ENCODE measurements at places on chromosomes 12 and 14.

GRCh38 chr14:92215579-92215978, 93.8 kb downstream of the CPSF2 start:
- H3K27ac ChIP-seq, result no peak overlapping the region
- H3K4me1 ChIP-seq, result no peaks in the 10 kb centered on the region

- H3K36me3 ChIP-seq, result no peaks in the 10 kb centered on the region
- no peaks in the 10 kb centered on the region for H3K4me1 ChIP-seq
- no peak overlapping the region for H3K4me3 ChIP-seq
These were observed 18.2 kb downstream of the ANKRD9 start for GRCh38 chr14:102491366-102491765.

DNA sequence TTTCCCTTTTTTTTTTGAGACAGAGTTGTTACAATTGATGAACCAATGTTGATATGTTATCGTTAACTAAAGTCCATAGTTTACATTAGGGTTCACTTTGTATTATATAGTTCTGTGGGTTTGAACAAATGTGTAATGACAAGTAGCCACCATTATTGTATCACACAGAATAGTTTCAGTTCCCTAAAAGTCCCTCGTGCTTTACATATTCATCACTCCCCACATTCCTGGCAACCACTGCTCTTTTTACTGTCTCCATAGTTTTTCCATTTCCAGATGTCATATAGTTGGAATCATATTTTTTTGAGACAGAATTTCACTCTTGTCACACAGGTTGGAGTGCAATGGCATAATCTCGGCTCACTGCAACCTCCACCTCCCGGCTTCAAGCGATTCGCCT, 12.5 kb downstream of the HSD17B6 start:
- H3K4me1 ChIP-seq, result no peaks in the 10 kb centered on the region
- DNase-seq, result no peak
- no peaks in the 10 kb centered on the region for H3K36me3 ChIP-seq

- H3K4me3 ChIP-seq, result no peak overlapping the region
- DNase-seq, result no peak
- no peaks in the 10 kb centered on the region for H3K36me3 ChIP-seq
These were observed 199.8 kb downstream of the RBM19 start for GRCh38 chr12:113766131-113766878.

DNA sequence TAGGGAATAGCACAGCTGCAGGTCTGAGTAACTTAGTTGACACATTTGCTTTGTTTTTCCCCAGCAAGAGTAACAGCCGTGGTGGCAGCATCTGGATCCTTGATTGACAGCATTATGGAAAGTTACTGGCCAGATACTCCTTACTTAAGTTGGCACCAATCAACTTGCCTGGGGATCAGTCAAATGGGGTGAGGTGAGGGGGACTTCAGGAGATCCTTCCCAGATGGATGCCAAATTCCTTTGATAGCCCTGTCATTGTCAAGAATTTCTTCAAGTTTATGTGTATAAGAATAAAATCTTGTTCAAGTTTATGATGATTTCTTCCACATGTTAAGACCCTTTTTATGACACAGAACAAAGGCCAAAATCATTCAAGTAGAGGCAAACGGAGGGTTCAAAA, 618.4 kb downstream of the SLC6A15 start:
- DNase-seq, result no peak
- H3K4me3 ChIP-seq, result no peak overlapping the region
- no peaks in the 10 kb centered on the region for H3K36me3 ChIP-seq

DNA sequence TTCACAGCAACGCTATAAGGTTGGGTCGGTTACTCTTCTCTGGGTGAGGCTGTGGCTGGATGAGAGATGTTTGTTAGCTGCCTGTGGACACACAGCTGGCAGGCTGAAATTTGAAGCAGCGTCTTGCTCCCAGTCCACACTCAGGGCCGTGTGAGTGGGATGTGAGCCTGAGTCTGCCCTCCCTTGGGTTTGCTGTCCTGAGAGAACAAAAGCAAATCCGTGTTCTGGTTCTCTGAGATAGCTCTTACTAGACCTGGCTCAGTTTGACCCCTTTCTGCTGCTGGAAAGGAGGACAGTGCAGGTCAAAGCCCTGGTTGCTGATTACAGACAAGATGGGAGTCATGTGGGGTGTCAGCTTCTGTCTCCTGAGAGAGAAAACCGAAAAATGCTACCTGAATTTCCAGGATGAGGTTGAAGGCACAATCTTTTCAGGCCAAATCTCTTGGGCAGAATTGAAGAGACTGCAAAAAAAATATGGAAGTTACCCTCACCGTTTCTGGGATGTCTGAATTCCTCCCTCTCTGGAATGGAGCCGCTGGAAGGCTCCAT, 270.8 kb downstream of the ZFP36L1 start:
- no peak overlapping the region for H3K27ac ChIP-seq
- H3K4me1 ChIP-seq, result no peaks in the 10 kb centered on the region
- no peaks in the 10 kb centered on the region for H3K27me3 ChIP-seq
- no peak overlapping the region for H3K4me3 ChIP-seq

GRCh38 chr12:74619884-74620283, 82.2 kb downstream of the ATXN7L3B start:
- H3K27me3 ChIP-seq, result no peaks in the 10 kb centered on the region
- no peaks in the 10 kb centered on the region for H3K36me3 ChIP-seq
- no peak overlapping the region for H3K4me3 ChIP-seq
- H3K4me1 ChIP-seq, result no peaks in the 10 kb centered on the region

DNA sequence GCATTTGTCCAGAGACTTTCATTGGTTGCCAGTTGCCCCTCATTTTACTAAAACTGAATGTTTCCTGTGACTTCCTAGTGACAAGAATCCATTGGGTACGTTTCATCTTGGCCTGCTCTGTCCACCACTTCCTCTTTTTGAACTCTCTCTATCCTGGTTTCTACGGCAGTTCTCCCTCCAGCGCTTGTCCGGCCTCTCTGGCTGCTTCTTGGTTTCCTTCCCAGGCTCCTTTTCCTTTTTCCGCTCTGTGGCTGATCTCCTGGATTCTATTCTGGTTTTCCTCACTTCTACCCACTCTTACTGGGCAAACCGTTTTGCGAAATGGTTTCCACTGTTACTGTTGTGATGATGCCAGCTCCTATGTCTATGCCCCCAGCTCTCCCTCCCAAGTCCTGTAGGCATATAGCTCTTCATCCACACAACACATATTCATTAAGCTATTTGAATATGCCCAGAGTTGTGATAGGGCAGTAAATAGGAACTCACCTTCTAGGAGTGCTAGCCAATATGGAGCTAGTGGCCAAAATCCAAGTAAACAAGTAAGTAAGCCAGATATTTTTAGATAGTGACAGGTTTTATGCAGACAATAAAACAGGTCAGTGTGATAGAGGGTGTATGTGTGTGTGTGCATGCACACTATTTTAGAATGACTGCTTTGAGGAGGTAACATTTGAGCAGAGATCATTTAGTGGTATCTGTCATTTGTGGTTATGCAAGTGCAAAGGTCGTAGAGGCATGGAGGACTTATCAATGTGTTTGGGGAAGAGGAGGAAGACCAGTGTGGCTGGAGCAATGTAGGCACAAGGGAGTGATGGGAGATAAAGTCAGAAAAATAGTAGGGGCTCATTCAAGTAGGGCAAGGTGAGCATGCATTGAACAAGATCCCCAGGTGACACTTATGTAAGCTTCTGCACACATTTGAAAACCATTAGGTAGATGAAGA, 27.9 kb upstream of the CTDSP2 start:
- no peak overlapping the region for H3K4me3 ChIP-seq
- no peak for DNase-seq
- no peaks in the 10 kb centered on the region for H3K36me3 ChIP-seq
- peaks cover 5% of the 10 kb centered on the region for H3K27me3 ChIP-seq
- H3K27ac ChIP-seq, result no peak overlapping the region

DNA sequence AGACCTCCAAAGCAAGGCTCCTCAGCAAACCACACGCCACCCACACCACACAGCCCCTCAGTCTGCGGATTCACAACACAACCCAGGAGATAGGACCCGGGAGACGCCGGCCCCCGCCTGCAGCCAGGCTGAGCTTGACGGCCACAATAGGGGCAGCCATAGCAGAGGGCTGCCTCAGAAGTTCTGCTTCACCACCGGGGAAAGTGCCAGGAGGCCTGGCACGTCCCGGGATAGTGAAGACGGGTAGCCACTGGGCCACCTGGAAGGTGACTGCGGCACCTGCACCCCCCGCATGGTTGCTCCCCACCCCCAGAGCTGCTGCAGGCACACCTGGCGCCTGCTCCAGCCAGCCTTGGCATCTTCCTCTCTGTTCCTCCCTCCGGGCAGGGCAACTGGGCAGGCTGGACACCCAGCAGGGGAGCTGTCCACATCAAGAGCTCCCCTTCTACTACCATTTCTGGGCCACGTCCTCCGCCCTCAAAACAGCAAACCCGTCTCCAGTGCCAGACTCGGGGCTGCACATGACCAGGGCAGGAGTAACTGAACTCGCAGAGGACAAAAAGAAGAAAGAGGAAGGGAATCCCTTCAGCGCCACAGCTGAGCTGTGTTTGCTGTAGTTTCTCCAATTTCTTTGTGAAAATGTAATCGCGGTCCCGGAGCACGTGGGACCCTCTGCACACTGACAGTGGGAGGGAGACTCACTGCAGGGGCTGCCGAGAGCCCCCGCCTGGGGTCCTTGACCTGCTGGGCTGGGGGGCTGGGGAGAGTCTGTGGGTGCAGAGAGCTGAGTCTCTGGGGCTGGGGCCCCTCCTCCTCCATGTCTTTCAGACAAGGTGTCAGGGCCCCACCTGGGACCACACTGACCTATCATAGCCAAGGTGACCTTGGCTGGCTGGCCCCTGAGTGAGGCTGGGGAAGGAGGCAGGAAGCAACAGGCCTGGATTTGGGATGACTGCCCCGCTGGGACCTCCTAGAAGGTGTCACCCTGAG, 74.2 kb upstream of the C14orf180 start:
- H3K4me1 ChIP-seq, result no peaks in the 10 kb centered on the region
- H3K4me3 ChIP-seq, result no peak overlapping the region
- H3K36me3 ChIP-seq, result no peaks in the 10 kb centered on the region

GRCh38 chr14:94681300-94682060, 69.3 kb downstream of the SERPINA3 start:
- no peak overlapping the region for H3K27ac ChIP-seq
- no peaks in the 10 kb centered on the region for H3K27me3 ChIP-seq
- H3K4me3 ChIP-seq, result no peak overlapping the region
- no peak for DNase-seq
- no peaks in the 10 kb centered on the region for H3K36me3 ChIP-seq

GRCh38 chr14:94581127-94581999, at the start of gene SERPINA5:
TSS of gene SERPINA5 (plus strand) at chr14:94581426. CDS start at chr14:94587363, 5,937 bp downstream.
- DNase-seq, result no peak
- no peak within 1 kb of the TSS for H3K27ac ChIP-seq
- H3K4me3 ChIP-seq, result no peak within 1 kb of the TSS

GRCh38 chr12:89070603-89071002, 281.7 kb downstream of the DUSP6 start:
- no peak overlapping the region for H3K27ac ChIP-seq
- no peaks in the 10 kb centered on the region for H3K4me1 ChIP-seq
- no peaks in the 10 kb centered on the region for H3K27me3 ChIP-seq
- no peak for DNase-seq
- H3K4me3 ChIP-seq, result no peak overlapping the region

DNA sequence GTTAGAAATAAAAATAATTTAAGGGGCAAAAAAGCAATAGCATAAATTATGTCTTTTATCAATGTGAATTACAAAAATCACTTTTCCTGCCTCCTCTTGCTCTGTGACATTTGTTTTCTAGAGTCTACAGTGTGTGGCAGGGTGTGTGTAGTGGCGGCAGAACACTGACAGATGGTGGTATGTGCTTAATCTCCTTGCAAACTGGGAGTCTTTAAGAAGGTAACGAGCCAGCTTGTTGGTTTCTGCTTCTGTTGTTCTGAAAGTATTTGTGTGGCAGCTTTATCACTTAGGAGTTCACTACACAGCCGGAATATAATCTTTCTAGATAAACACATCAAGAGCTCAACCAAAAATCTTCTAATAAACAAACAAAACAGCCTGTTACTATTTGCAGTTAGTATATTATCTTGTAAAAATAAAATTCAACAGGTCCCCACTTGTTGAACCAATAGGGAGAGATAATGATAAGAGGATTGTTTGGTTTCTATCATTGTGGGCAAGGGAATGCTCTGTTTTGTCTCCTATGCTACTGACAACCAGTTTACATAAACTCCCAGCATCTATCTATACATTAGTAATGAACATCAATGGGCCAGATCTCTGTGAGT, 13.0 kb downstream of the CDKL1 start:
- no peak overlapping the region for H3K27ac ChIP-seq
- no peak for DNase-seq
- no peak overlapping the region for H3K4me3 ChIP-seq

DNA sequence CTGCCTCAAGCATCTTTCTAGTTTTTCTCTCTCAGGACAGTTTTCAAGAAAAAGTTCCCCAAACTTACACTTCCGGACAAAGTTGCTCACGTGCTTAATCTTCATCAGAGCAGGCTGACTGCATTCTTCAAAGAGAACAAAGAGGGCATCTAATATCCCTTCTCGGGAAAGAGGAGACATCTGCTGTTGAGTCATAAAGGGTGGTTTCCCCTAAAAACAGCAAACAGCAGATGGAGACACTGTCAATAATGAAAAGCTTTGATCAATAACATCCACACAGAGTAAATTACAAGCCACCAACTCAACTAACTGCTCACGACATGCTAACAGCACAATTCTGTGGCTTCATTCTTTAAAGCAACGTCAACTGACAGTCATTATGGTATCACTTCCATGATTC, 8.1 kb downstream of the CIT start:
- no peaks in the 10 kb centered on the region for H3K27me3 ChIP-seq
- H3K4me1 ChIP-seq, result peaks cover 2% of the 10 kb centered on the region
- H3K27ac ChIP-seq, result no peak overlapping the region
- H3K36me3 ChIP-seq, result peaks cover 68% of the 10 kb centered on the region

DNA sequence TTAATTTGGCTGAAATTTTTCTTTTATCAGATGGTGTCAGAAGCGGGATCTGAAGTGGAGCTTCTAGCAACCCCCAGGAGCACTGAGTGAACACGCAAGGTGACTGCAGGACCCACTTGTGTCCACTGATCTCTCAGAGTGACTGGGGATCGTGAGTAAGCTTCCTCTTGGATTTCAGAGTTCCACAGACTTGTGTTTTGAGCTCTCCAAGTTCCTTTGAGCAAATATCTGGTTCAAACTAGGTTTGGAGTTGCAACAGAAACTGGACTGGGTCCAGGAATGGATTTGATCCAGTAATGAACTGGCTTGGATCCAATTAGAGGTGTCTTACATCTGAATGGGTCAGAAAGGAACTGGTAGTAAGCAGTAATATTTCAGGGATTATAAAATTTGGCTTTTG, 24.7 kb upstream of the B4GALNT1 start:
- peaks cover 6% of the 10 kb centered on the region for H3K27me3 ChIP-seq
- peaks cover 1% of the 10 kb centered on the region for H3K36me3 ChIP-seq
- no peak for DNase-seq
- H3K4me3 ChIP-seq, result no peak overlapping the region
- H3K27ac ChIP-seq, result no peak overlapping the region

All from activated CD8-positive, alpha-beta T cell treated with anti-CD3 and anti-CD28 coated beads, Interleukin-2, amount 10 ng/mL, durations not matched to agents 7 days and 5 days (primary cell).